Naive thymus-derived CD4-positive, alpha-beta T cell (primary cell): ENCODE measurements at places on chromosomes 1 and 21.
A peak's percentile ranks its signal among the peaks of the same experiment; 100 is the strongest.

GRCh38 chr1:97119260-97120158 is 397.9 kb downstream of the PTBP2 start:
- no peak for DNase-seq

DNA sequence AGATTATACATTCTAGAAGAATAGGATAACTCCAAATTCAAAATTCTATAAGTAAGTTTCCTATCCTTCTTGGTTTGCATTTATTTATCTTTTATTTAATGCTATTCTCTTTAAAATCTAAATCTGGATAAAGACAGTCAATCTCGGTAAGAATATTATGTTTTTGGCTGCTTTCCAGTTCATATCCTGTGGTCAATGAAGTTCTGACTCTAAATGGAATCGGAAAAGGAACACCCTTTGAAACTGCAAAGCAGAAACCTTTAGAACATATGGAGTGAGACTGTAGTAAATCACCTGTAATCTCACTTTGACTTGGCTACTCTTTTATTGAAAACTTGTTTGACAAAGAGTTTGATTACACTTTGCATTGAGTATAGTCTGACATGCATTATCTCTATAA is 85.2 kb downstream of the KIFAP3 start:
- no peak for DNase-seq

- no peak for DNase-seq
Measured at GRCh38 chr1:81349194-81349965, 451.4 kb upstream of the ADGRL2 start.

DNA sequence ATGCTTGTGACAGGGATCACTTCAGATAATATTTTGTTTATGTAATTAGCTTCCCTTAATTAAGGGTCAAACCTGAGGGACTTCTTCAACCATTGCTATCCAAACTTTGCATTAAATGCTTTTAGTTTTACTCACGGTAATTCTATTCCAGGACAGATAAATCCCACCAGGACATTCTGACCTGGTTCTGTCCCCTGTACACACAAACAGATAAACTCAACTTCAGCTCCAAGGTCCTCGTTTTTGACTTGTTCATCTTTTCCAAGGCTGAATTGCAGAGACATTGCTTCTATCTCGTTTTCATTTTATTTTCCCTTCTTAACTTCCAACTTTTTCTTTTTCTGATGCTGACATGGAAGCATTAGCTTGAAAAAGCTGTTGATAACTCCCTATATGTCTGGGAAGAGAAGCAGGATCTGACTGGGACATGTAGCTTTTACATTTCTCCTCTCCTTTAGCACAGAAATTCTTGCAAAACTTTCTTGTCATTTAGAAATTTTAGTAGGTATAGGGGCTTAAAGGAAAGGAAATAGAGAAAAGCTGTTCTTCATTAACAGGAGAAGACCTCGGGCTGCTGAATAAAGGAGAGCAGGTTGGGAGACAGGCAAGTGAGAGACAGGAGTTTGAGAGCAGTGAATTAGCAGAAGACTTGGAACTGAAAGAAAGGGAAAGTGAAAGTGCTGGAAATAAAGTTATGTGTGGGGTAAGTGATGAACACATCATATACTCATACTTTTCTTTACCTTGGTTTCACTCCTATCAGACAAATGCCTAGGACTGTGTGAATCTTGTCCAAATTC is 231.7 kb upstream of the B3GALT2 start:
- peak; percentile 43 for DNase-seq

DNA sequence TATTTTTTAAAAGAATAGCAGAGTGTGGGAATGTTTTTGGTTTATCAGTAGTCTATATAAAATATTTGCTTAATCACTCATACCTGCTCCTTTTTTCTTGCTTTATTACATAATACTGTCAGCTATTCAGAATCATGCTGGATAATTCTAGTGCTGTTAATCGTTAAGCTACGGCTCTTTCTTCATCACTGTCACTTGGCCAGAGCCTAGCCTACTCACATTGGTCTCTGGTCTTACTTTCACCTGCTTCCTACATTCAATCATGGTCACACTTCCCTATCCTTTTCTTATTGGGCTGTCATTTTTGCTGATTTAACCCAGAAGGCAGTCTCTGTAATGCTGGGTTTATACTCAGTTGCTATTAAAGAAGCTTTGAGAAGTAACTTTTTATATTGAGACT is 2.5 kb downstream of the KLHL20 start:
- no peak for DNase-seq

GRCh38 chr1:214816603-214817002 is 213.6 kb downstream of the CENPF start:
- DNase-seq, result no peak

- DNase-seq, result no peak
Measured at GRCh38 chr1:63968663-63969440, 195.0 kb downstream of the ROR1 start.

GRCh38 chr1:78604643-78605042 is 15.6 kb upstream of the IFI44L start:
- DNase-seq, result no peak
